ENCODE measurements at places on chromosomes 2 and 18.

GRCh38 chr18:59629894-59630293 is 67.3 kb downstream of the CCBE1 start:
- DNase-seq: no peak

DNA sequence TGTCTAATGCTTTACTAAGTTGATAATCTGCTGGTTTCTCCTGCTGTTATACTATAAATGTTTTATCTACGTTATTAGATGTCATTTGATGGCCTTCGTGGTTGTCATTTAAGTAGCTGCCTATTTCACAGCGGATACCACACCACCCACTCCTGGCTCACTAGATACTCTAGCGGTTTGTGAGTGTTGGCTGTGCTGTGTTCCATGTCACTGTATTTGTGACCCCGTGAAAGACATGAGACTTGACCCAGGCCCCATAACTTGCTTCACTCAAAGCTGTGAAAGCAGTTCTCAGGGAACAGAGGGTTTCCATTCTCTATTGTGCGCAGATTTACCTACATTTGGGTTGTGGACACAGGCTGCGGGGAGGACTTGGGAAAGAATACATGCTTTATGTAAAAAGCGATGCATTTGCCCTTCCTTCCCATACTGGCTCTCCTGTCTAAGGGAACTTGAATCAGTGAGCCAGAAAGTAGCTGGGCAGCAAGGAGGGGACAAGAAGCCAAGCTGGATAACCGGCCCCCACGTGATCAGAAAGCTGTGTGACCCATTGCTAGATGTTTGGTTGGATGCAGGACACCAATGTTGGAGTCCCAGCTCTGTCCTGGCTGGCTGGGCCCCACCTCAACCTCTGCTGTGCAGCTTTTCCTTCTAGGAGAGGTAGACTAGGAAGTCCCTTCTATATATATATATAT is 52.2 kb downstream of the PLB1 start:
- DNase-seq: peak; percentile 43

- DNase-seq: no peak
These were observed 621.9 kb downstream of the XIRP2 start for GRCh38 chr2:167510071-167510759.

DNA sequence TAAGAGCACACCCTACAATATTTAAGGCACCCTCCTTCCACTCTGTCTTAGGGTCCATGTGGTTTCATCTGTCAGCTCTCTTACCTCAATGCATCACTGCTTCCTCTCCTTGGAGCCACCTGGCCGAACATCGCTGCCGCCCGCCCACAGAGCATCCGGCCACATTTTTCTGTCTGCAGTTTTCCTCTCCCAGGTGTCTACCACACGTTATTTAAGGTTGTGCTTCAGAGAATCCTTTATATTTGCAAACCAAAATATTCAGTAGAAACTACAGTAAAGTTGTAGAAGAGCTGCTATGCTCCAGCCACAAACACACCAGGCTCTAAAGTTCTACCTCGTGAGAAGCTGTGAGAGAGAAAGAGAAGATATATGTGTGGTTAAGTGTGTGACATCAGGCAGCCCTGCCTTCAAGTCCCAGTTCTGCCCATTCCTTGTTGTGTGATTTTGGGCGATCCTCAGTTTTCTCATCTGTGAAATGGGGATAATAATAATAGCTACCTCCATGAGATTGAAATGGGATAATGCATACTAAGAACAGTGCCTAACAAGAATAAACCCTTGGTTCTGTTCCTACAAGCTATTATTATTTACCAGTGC is 4.9 kb upstream of the STK17B start:
- peak; percentile 91 for DNase-seq

- DNase-seq: no peak
These were observed 37.2 kb upstream of the B4GALT6 start for GRCh38 chr18:31721601-31722000.

- DNase-seq: no peak
These were observed 28.2 kb downstream of the SIX2 start for GRCh38 chr2:44980751-44981713.

- DNase-seq: no peak
These were observed 833.1 kb upstream of the NXPH2 start for GRCh38 chr2:139613264-139613663.

- no peak for DNase-seq
These were observed 102.5 kb upstream of the NOSTRIN start for GRCh38 chr2:168699844-168700417.

GRCh38 chr2:204604061-204604460 is 58.8 kb downstream of the PARD3B start:
- no peak for DNase-seq

DNA sequence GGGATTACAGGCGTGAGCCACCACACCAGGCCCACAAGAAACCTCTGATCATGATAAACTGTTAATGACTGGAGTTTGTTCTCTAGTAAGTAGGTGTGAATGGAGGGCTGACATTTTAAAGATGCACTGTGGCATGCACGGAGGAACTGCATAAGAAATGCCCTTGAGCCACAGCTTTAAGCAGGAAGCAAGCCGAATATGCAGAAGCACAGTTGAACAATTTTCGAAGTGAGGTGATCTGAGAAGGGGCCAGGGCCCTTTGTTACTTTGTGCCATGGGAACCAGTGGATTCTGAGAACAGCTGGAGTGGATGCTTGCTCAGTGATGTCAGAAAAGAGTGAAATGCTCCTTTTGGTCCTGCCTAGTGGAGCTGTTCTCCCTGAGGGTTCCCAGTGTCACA is 16.3 kb downstream of the FECH start:
- DNase-seq: no peak

GRCh38 chr2:235418918-235419317 is 74.9 kb upstream of the AGAP1 start:
- DNase-seq: no peak

GRCh38 chr2:27123302-27124150 is at the start of gene ABHD1:
Gene ABHD1, plus strand, starts transcription at chr2:27123815. Its CDS starts 134 bp downstream, at chr2:27123949.
- peak; percentile 55 for DNase-seq

- DNase-seq: no peak
These were observed 427.0 kb upstream of the TNP1 start for GRCh38 chr2:217286833-217287232.

DNA sequence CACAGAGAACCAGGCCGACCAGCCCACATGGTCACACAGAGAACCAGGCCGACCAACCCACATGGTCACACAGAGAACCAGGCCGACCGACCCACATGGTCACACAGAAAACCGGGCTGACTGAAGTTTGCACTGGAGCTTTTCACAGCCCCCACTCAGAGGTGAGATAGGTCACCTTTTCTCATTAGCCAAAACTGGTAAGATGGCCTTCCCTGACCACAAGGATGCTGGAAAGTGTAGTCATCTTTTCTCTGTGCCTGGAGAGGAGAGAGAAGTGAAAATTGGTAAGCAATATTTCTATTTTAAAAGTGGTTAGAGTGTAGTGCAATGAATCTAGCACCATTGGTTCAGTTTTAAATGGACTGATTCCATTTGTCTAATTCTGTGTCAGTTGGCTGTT is 247.1 kb downstream of the NEDD4L start:
- no peak for DNase-seq

DNA sequence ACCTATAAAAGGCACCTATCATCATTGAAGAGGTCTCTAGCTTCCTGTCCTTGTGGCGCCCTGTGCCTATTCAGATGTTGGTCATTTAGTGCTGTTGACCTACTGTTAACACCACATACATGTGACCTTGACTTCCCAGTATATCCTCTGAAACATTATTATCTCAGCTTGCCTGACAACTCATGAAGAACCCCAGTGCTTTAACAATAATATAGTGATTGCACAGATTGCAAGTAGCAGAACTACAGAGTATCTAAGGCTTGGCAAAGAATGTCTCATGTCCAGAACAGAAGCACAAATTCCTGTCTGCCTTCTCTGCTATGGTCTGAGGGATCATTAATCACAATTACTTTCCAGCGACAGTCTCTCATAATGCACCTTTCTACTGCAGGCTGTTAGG is 165.3 kb downstream of the LCLAT1 start:
- DNase-seq: no peak

DNA sequence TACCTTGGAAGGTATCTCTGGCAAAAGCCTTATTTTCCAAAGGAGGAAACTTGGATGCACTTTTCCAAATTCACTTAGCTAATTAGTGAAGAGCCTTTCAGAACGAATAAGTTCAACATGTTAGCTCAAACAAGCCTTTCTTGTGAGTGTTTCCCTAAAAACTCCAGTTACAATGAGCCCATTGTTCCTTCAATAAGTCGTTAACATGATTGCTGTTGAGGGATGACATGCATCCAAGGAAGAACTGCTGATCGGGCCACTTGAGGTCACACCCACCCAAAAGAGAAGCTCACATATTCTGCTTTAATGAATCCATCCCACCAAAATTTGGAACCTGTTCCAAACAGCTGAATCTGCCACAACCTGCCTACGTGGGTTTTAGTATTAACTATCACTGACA is 48.1 kb upstream of the SLC35G4 start:
- no peak for DNase-seq

DNA sequence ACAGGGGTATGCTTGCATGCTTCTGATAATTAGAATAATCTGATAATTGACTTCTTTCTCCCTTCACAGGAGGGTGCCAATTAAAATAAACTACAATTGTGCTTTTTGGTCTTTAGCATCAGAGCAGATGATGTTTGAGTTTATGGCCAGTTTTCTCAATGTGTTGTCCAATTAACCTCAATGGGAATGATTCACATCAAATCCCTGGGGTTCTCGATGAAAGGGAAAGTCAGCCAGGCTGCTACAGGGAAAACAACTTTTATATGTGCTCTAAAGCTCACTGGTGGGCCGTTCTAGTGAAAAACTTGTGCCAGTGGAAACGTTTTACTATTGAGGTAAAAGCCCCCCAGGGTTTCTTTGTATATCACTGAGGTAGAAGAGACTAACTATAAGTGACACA is 887.3 kb upstream of the CRIM1 start:
- DNase-seq: no peak

- peak; percentile 93 for DNase-seq
These were observed 34.4 kb downstream of the PLEKHA3 start for GRCh38 chr2:178514664-178515063.

GRCh38 chr2:64437883-64438282 is 16.1 kb upstream of the LGALSL start:
- no peak for DNase-seq

- DNase-seq: no peak
These were observed 46.2 kb upstream of the DNMT3A start for GRCh38 chr2:25387876-25388449.

GRCh38 chr2:10053351-10053750 is 10.0 kb downstream of the KLF11 start:
- no peak for DNase-seq

DNA sequence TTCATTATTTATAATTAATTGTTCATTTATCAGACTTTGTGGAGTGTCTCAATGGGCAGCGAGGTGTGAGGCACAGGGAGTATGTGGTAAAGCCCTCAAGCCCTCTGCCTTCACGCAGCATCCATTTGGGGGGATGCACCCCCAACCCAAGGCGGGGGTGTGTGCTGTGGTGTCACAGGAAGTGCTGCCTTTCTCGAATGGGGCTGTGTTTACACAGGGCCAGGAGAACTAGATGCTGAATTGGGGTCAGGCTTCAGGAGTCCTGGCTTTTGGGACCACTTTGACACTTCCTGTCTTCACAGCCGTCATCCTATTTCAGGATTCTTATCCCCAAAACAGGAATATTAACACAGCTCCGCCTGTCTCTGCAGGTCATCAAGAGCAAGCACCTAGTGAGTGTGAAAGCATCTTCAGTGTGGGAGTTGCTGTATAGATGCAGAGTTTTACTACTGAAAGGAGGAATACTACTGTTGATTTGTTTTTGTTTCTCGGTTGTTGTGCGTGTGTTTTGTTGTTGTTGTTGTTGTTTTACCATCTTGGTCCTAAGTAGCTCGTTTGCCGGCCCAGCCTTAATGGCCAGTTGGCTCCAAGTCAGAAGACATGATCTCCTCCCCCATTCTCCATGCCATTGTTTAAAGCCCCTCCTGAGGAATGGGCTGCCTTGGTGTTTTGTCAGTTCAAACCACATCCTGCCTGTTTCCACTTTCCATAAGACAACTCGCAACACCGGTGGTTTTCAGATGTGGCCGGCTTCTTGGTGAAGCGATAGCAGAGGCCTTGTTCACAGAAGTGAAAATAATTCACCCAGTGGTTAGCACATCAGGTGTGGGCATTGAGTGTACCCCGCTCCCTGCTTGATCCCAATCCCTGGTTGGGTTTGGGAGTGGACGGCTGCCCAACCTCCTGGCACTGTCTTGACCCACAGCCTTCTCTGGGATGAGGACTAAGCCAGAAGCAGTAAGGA is 221.3 kb downstream of the BCL2 start:
- DNase-seq: peak; percentile 76

DNA sequence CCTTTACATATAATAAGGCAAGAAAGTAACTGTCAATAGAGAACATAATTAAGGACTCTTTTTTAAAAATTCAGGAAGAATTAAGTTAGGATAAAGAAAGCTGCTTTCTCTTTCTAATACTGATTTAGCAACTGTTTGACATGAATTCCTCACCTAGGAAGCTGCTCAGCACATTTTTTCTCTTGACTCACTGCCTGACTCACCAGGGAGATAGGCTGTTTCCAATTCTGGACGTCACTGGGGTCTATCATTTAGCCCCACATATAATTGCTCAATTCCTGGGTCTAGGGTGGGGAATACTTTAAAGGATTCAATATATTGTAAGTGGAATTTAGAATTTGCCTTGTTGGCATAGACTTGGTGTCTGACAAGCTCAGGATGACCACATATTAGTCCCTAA is 50.8 kb upstream of the UGP2 start:
- no peak for DNase-seq

DNA sequence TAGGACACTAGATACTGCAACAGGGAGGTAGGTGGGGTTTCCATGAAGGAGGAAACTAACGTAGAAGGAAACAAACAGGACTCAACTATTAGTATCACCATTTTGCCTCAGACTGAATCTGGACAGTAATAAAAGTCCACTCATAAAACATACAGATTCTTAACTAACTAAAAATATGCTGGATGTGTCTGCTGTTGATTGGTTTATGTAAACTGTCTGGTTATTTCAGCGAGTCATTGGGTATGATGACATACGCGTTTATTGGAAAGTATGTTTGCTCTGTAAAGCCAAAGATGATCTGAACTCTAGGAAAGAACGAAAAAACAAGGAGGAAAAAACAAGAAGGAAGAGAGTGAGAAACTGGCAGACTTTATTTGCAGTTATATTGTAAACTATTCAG is 1816.1 kb upstream of the LRRTM1 start:
- DNase-seq: no peak

DNA sequence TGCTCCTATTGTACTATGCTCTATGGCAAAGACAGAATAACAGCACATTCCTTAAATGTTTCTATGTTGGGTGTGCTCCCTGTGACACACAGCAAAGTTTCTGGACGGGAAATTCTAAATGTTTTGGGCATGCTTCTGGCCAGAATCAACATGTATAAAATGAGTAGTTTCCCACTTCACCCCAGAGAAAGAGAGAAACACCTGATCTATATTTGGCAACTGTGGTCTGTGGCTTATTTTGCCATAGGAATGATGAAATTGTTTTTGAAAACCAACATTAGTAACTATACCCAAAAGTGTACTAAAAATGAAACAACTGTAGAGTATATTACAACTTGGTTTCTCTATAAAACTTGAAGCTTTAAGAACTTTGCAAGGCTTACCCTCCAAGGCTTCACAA is 89.1 kb downstream of the RAD51AP2 start:
- DNase-seq: peak; percentile 6

All from activated CD4-positive, alpha-beta T cell treated with anti-CD3 and anti-CD28 coated beads, Interleukin-10, Interleukin-2, amounts not matched to agents 100 ng/mL and 50 ng/mL, durations not matched to agents 16 hours and 8 hours (primary cell).